Nephron progenitor cell (in vitro differentiated cells): ENCODE measurements at places on chromosomes 5 and 9.
A peak's percentile ranks its signal among the peaks of the same experiment; 100 is the strongest.

GRCh38 chr9:134321946-134322741, 4.1 kb upstream of the RXRA start:
- H3K36me3 ChIP-seq: no peaks in the 10 kb centered on the region
- H3K4me3 ChIP-seq: no peak overlapping the region
- peaks cover 76% of the 10 kb centered on the region for H3K4me1 ChIP-seq
- no peak overlapping the region for H3K27ac ChIP-seq

DNA sequence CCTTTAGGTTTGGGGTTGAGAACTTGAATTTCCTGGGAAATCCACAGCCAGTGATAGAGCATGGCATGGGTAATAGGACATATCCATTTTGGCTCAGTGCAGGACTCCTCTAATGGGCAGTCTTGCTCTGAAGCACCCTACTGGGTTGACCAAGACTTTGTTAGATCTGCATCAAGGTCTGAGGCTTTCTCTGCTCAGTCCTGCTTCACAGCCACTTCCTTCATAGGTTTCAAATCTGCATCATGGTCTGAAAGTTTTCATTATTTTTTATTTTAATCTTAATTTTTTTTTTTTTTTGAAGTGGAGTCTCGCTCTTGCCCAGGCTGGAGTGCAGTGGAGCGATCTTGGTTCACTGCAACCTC, 36.5 kb downstream of the KIF2A start:
- DNase-seq: no peak
- H3K36me3 ChIP-seq: peaks cover 36% of the 10 kb centered on the region
- peaks cover 12% of the 10 kb centered on the region for H3K4me1 ChIP-seq
- no peak overlapping the region for H3K4me3 ChIP-seq
- H3K27me3 ChIP-seq: no peaks in the 10 kb centered on the region

- H3K27ac ChIP-seq: no peak overlapping the region
- peaks cover 2% of the 10 kb centered on the region for H3K27me3 ChIP-seq
- H3K36me3 ChIP-seq: no peaks in the 10 kb centered on the region
- H3K4me3 ChIP-seq: no peak overlapping the region
- no peak for DNase-seq
These were observed 125.2 kb upstream of the SMIM23 start for GRCh38 chr5:171660434-171660833.

- H3K4me3 ChIP-seq: no peak overlapping the region
- H3K27ac ChIP-seq: peak overlapping the region; percentile 37
These were observed 68.1 kb upstream of the ERCC6L2 start for GRCh38 chr9:95807326-95807947.

- peaks cover 18% of the 10 kb centered on the region for H3K27me3 ChIP-seq
- no peak overlapping the region for H3K4me3 ChIP-seq
- no peak overlapping the region for H3K27ac ChIP-seq
- H3K36me3 ChIP-seq: no peaks in the 10 kb centered on the region
These were observed 6.7 kb downstream of the CORO2A start for GRCh38 chr9:98185611-98186171.

- H3K27me3 ChIP-seq: no peaks in the 10 kb centered on the region
- no peak for DNase-seq
- no peak overlapping the region for H3K27ac ChIP-seq
- no peaks in the 10 kb centered on the region for H3K4me1 ChIP-seq
These were observed 1407.8 kb upstream of the C9orf72 start for GRCh38 chr9:28981129-28981528.

DNA sequence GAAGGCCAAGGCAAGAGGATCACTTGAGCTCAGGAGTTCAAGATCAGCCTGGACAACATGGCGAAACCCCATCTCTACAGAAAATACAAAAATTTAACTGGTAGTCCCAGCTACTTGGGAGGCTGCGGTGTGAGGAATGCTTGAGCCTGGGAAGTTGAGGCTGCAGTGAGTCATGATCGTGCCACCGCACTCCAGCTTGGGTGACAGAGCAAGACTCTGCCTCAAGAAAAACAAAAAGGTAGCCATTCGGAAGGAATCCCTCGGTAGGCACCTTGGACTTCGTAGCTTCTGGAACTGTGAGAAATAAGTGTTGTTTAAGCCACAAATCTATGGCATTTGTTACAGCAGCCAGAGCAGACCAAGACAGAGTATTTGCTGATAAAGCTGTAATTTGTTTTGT, 174.2 kb downstream of the DCP2 start:
- H3K27me3 ChIP-seq: no peaks in the 10 kb centered on the region
- H3K4me3 ChIP-seq: no peak overlapping the region

- no peak for DNase-seq
- no peaks in the 10 kb centered on the region for H3K4me1 ChIP-seq
- H3K27me3 ChIP-seq: no peaks in the 10 kb centered on the region
- H3K4me3 ChIP-seq: no peak overlapping the region
These were observed 42.0 kb upstream of the ENTREP1 start for GRCh38 chr9:69283003-69283402.

GRCh38 chr5:106241409-106241808, 1429.3 kb downstream of the EFNA5 start:
- H3K36me3 ChIP-seq: no peaks in the 10 kb centered on the region
- DNase-seq: no peak
- no peaks in the 10 kb centered on the region for H3K4me1 ChIP-seq
- H3K27ac ChIP-seq: no peak overlapping the region

GRCh38 chr9:100730086-100730485, 152.2 kb downstream of the CAVIN4 start:
- H3K4me1 ChIP-seq: peaks cover 6% of the 10 kb centered on the region
- H3K27ac ChIP-seq: no peak overlapping the region
- no peak overlapping the region for H3K4me3 ChIP-seq
- H3K36me3 ChIP-seq: no peaks in the 10 kb centered on the region

- H3K36me3 ChIP-seq: no peaks in the 10 kb centered on the region
- H3K27me3 ChIP-seq: peaks cover 34% of the 10 kb centered on the region
- H3K4me1 ChIP-seq: no peaks in the 10 kb centered on the region
- no peak overlapping the region for H3K4me3 ChIP-seq
These were observed 157.6 kb upstream of the IRX2 start for GRCh38 chr5:2909035-2909434.

DNA sequence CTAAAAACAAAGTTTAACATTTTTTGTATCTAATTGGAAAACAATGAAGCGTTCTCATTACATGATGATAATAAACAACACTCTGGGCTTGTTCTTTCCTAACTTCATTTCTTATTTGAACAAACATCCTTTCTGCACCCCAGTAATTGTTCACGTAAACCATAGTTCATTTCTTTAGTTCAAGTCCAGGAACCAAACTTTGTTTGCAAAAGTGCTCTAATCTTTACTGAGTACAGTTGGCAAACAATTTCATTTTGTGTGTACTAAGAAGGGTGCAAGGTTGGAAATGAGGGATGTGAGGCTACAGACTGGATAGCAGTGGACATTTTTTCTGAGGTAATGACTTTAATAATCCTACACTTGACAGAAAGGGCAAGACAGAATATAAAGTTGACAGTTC, 113.5 kb downstream of the NREP start:
- no peak overlapping the region for H3K27ac ChIP-seq
- DNase-seq: no peak
- no peak overlapping the region for H3K4me3 ChIP-seq
- H3K4me1 ChIP-seq: no peaks in the 10 kb centered on the region
- H3K36me3 ChIP-seq: peaks cover 7% of the 10 kb centered on the region

GRCh38 chr9:8567963-8568579, 768.5 kb upstream of the DMAC1 start:
- H3K4me3 ChIP-seq: no peak overlapping the region
- DNase-seq: no peak
- no peaks in the 10 kb centered on the region for H3K4me1 ChIP-seq
- peaks cover 3% of the 10 kb centered on the region for H3K27me3 ChIP-seq
- peaks cover 10% of the 10 kb centered on the region for H3K36me3 ChIP-seq

GRCh38 chr5:120516805-120517204, 52.7 kb downstream of the PRR16 start:
- no peaks in the 10 kb centered on the region for H3K36me3 ChIP-seq
- H3K4me1 ChIP-seq: peaks cover 12% of the 10 kb centered on the region
- H3K27me3 ChIP-seq: no peaks in the 10 kb centered on the region
- DNase-seq: no peak
- no peak overlapping the region for H3K4me3 ChIP-seq
- no peak overlapping the region for H3K27ac ChIP-seq

- H3K4me3 ChIP-seq: no peak overlapping the region
- no peak for DNase-seq
- peaks cover 28% of the 10 kb centered on the region for H3K4me1 ChIP-seq
- no peaks in the 10 kb centered on the region for H3K36me3 ChIP-seq
- no peak overlapping the region for H3K27ac ChIP-seq
These were observed 110.1 kb upstream of the PPP1R26 start for GRCh38 chr9:135369412-135369990.

DNA sequence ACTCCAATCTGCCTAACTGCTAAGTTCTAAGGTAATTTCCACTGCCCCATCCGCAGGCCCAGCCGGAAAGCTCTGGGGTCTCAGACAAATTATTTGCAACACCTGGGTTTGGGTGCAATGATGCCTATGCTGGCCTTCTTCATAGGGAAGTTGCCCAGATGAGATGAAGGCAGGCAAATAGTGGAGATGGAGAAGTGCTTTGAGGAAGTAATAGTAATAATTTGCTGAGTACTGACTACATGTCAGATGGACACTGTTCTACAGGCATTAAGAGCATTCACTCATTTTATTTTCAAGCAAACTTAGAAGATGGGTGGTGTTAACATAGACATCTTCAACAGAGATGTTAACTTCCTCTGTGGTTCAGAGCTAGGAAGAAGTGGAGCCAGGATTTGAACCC, 3.8 kb downstream of the PCDH12 start:
- H3K4me3 ChIP-seq: no peak overlapping the region
- no peak overlapping the region for H3K27ac ChIP-seq
- peaks cover 8% of the 10 kb centered on the region for H3K27me3 ChIP-seq
- no peak for DNase-seq
- no peaks in the 10 kb centered on the region for H3K36me3 ChIP-seq

- DNase-seq: no peak
- H3K27ac ChIP-seq: no peak overlapping the region
- H3K27me3 ChIP-seq: peaks cover 36% of the 10 kb centered on the region
- no peaks in the 10 kb centered on the region for H3K36me3 ChIP-seq
These were observed 95.9 kb upstream of the MVB12B start for GRCh38 chr9:126230692-126231091.

- no peak overlapping the region for H3K4me3 ChIP-seq
- peaks cover 7% of the 10 kb centered on the region for H3K36me3 ChIP-seq
- no peak for DNase-seq
These were observed 78.9 kb downstream of the ABCA1 start for GRCh38 chr9:104849023-104849422.

- peak overlapping the region; percentile 50 for H3K27ac ChIP-seq
- DNase-seq: no peak
- H3K4me1 ChIP-seq: peaks cover 73% of the 10 kb centered on the region
- peaks cover 8% of the 10 kb centered on the region for H3K27me3 ChIP-seq
- H3K36me3 ChIP-seq: peaks cover 14% of the 10 kb centered on the region
- H3K4me3 ChIP-seq: no peak overlapping the region
These were observed 17.1 kb downstream of the STC2 start for GRCh38 chr5:173310861-173311785.

GRCh38 chr5:36607114-36607571, 737 bp downstream of the SLC1A3 start:
- peak overlapping the region; percentile 93 for H3K4me3 ChIP-seq
- H3K4me1 ChIP-seq: peaks cover 53% of the 10 kb centered on the region
- peak overlapping the region; percentile 17 for H3K27ac ChIP-seq
- DNase-seq: peak; percentile 44
- peaks cover 14% of the 10 kb centered on the region for H3K27me3 ChIP-seq

DNA sequence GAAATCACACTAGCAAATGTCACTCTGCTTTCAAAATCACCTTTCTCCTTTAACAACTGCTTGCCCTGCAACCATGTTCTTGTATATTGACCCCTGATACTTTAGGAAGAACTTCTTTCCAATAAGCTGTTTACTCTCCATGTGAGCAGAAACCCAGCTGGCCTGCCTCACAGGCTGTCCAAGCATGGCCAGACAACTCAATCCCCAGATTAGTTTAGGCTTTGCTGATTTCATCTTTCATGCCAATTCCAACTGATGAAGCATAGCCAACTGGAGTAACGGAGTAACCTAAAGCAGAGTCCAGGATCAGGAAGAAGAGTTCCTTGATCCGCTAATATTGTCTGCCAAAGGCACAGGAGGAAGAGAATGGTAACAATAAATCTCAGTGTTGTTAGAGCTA, 56.7 kb upstream of the HTR1A start:
- H3K4me3 ChIP-seq: no peak overlapping the region
- no peak for DNase-seq
- no peaks in the 10 kb centered on the region for H3K36me3 ChIP-seq
- H3K4me1 ChIP-seq: no peaks in the 10 kb centered on the region
- peaks cover 2% of the 10 kb centered on the region for H3K27me3 ChIP-seq
- H3K27ac ChIP-seq: no peak overlapping the region

GRCh38 chr5:3321119-3321760, 274.4 kb upstream of the IRX1 start:
- no peaks in the 10 kb centered on the region for H3K36me3 ChIP-seq
- no peak for DNase-seq
- H3K27ac ChIP-seq: no peak overlapping the region
- peaks cover 21% of the 10 kb centered on the region for H3K27me3 ChIP-seq
- no peak overlapping the region for H3K4me3 ChIP-seq
- peaks cover 5% of the 10 kb centered on the region for H3K4me1 ChIP-seq

DNA sequence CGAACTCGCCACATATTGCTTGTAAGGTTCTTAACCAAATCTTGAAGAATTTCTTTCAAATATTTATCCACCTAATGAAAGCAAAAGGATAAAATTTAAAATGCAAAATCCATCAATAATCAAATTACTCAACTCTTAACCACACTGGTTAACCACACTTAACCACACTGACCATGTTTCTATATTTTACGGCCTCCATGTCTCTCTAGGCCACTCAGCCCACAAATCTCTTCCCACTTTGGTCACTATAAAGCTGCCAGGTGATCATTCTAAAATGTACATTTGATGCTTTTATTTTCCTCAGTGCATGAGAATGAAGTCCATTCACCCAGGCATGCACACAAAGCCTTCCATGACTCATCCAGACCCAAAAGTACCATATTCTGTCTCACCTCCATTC, 56.4 kb upstream of the OR2K2 start:
- H3K4me3 ChIP-seq: no peak overlapping the region
- DNase-seq: no peak
- H3K27me3 ChIP-seq: no peaks in the 10 kb centered on the region
- no peak overlapping the region for H3K27ac ChIP-seq

- H3K36me3 ChIP-seq: no peaks in the 10 kb centered on the region
- H3K4me3 ChIP-seq: no peak overlapping the region
- H3K4me1 ChIP-seq: no peaks in the 10 kb centered on the region
- H3K27me3 ChIP-seq: no peaks in the 10 kb centered on the region
- H3K27ac ChIP-seq: no peak overlapping the region
These were observed 1622.5 kb downstream of the MAT2B start for GRCh38 chr5:165127941-165128340.

- DNase-seq: no peak
- no peak overlapping the region for H3K27ac ChIP-seq
- H3K27me3 ChIP-seq: peaks cover 4% of the 10 kb centered on the region
- H3K4me3 ChIP-seq: no peak overlapping the region
These were observed 165.0 kb upstream of the MPDZ start for GRCh38 chr9:13444245-13445102.

GRCh38 chr5:109805472-109805871, 115.7 kb downstream of the MAN2A1 start:
- peaks cover 36% of the 10 kb centered on the region for H3K36me3 ChIP-seq
- no peak overlapping the region for H3K27ac ChIP-seq
- DNase-seq: no peak

GRCh38 chr9:130327781-130328348, 62.3 kb downstream of the HMCN2 start:
- no peak overlapping the region for H3K27ac ChIP-seq
- H3K27me3 ChIP-seq: peaks cover 26% of the 10 kb centered on the region
- no peaks in the 10 kb centered on the region for H3K36me3 ChIP-seq
- peak; percentile 60 for DNase-seq
- peaks cover 75% of the 10 kb centered on the region for H3K4me1 ChIP-seq
